ENCODE measurements at places on chromosomes 4 and X.

- no peak for DNase-seq
These were observed 35.2 kb downstream of the ARSF start for GRCh38 chrX:3076416-3076991.

GRCh38 chr4:118224243-118224829 lies 128.5 kb downstream of the PRSS12 start:
- DNase-seq, result no peak

DNA sequence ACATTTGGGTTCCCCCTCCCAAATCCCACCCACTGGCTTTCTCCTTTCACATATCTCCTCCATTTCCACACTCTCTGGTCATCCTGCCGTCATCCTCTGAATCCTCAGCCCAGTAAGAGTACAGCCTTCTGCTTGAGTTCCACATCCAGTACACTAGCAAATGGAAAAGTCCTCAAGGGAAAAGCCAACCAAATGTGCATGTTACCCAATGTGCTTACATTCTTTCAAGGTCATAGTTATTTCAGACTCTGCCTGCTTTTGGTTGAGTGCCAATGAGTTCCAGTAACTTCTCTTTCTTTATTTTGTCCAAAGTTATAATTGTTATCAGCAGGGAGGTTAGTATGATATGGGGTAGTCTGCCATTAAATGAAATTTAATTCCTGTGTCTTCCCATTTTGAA lies 78.1 kb downstream of the SRPX start:
- no peak for DNase-seq

- no peak for DNase-seq
These were observed 542.3 kb upstream of the ADGRL3 start for GRCh38 chr4:60657807-60658206.

DNA sequence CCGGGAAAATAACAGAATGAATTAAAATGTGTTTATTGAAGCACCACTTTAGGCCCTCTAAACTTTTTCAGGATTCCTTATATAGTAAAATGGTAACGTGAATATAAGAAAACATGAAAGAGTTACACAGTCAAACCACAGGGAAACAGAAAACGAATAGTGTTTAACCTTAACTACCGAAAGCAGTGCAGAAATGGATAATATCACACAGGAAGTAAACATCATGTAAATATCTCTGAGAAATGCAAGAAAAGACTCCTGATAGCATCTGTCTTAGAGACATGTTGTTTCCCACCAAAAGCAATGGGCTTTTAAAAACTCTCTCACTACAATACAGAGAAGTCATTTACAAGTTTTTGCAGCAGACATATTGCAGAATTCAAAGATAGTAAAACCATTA lies 323.9 kb upstream of the CXXC4 start:
- DNase-seq, result no peak

- no peak for DNase-seq
These were observed 120.5 kb downstream of the AFF1 start for GRCh38 chr4:87055311-87055710.

- no peak for DNase-seq
These were observed 371.0 kb downstream of the BCOR start for GRCh38 chrX:39726771-39727170.

GRCh38 chr4:968621-969394 lies 4.6 kb downstream of the DGKQ start:
- no peak for DNase-seq

DNA sequence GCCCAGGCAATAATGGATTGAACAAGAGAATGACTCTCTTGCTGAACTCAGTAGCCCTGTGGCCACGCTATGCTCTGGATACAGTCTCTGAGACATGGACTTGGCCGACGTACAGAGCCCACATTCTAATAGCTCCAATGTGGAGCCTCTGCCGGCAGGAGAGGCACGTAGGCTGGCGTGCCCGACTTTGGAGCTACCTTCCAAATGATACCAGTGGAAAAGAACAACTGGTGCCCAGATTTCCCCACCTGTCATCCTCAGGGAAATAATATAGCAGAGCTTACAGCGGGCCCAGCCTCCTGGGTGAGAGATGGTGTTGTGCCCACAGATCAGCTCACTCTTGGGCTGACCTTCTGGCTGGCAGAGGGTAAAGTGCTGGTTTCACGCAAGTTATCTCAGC lies 10.6 kb downstream of the NDP start:
- DNase-seq, result no peak

DNA sequence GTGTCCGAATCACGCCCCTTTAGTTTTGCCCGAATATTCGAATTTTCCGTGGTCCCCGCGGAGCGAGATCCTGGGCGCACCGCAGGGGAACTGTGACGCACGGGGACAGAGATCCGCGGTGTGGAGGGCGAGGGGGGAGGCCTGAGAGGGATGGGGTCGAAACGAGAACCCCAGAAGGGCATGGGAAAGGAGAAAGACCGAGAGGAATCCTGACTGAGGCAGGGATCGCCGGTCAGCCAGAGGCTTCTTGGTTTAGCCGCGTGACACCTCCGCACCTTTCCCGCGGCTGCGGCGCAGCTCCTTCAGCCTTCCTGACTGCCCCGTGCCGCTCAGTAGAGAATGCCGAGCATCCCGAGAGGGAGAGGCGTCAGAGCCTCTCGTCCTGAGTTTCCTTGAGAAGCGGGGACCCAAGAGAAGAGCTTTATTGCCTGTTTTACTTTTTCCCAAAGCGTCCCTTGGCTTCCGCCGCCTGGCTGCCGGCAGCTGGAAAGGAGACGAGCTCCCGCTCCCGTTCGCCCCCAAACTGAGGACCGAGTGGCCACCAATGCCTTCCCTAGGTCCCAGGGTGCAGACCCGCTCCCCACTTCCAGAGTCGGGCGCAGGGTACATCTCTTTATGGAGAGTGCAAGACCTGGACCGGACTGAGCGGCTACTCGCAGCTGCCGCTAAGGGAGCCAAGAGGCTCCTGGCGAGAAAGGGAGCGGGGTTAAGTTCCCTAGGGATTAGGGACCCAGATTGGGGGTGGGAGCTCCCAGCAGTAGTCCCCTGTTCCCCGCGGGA lies 911 bp upstream of the GPR50 start:
- no peak for DNase-seq

DNA sequence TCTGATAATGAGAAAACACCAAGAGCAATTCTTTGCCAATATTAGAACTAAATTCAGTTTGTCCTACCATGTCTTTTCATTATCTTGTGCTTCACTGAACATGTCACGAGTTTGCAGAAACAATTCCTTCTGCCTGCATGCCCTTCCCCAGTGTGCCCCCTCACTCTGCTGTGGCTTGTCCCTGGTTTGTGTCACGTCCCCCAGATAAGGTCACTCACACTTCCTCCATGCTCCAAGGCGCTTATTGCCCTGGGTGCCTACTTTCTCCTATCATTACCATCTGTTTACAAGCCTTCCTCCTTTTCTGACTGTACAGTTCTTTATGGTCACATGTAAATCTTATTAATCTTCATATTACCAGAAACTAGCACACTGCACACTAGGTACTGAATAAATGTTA lies 394.1 kb downstream of the KCNIP4 start:
- DNase-seq, result no peak

DNA sequence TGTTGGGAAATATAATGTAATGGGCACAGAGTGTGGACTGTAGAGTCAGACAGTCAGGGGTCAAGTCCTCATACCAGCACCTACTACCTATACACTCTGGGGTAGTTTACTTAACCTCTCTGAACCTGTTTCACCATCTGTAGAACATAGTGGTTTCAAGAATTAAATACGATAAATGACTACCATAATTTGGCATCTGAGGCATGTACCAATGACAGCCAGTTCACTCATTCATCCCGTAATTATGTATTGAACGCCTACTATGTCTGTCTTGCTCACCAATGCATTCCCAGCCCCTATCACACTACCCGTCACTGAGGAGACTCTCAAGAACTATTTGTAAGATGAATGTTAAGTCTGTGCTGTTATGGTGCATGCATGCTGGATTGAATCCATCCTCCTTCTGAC lies 2.0 kb upstream of the FGB start:
- no peak for DNase-seq

Data from activated CD4-positive, alpha-beta T cell treated with anti-CD3 and anti-CD28 coated beads, Interleukin-2, amount 50 U/mL, for 4 hours (primary cell).